ENCODE measurements at places on chromosomes 3 and 15.

- DNase-seq: no peak
These were observed 1.6 kb upstream of the SIN3A start for GRCh38 chr15:75452865-75453702.

DNA sequence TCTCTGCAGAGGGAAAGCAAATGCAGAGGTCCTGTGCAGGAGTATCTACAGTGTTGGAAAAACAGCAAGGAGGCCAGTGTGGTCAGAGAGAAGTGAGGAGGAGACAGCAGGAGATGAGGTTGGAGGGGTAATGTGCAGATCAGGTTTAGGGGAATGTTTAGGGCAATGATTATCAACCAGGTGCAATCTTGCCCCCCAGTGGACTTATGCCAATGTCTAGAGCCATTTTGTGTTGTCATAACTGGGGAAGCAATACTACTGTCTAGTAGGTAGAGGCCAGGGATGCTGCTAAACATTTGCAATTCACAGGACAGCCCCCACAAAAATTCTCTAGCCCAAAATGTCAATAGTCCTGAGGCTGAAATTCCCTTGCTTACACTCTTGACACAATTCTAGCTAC, 13.1 kb downstream of the CCDC191 start:
- DNase-seq: no peak

DNA sequence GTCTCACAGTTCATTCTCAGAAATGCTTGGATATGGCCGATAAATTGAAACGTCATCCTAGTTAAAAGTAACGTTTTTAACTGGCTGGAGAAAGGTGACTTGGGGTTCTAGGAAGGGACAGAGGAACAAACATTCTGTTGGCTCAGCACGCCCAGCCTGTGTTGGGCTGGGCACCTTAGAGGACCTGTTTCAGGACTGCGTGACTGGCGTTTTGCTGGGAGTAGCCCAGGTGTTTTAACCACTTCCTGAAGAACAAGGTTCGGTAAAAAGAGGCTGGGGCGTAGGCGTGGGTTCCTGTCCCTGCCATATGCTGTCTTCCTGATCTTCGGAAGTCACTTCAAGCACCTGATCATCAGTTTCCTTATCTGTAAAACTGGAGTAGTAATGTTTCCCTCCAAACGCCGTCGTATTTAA, 1.1 kb upstream of the TLNRD1 start:
- no peak for DNase-seq

GRCh38 chr15:29130476-29130875, 139.1 kb downstream of the NSMCE3 start:
- DNase-seq: no peak

- DNase-seq: no peak
These were observed 18.5 kb downstream of the TRANK1 start for GRCh38 chr3:36926292-36926897.

DNA sequence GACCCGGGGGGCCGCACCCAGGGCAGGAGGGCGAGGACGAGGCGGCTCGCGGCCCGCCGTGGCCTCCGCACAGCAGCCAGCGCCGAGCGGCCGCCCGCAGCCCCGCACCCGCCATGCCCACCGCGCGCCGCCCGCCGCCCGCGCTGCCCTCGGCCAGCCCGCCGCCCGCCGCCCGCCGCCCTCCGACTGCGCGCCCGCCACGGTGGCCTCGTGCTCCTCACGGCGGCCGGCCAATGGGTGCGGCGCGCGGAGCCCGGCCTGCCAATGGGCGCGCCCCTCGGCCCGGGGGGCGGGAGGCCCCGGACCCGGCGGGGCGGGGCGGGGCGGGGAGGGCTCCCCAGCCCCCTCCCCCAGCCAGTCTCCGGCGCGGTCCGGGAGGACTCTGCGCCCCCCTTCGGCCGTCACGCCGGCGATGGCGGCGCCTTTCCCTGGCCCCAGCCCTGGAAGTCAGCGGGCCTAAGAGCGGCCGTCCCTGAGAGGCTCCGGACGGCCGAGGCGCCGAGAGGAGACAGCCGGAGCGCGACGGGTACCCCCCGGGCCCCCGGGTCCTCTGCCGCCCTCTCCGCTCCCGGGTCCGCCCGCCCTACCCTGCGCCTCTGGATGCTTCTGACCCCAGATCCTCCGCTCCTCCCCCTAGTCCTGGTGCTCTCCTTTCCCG, at the start of gene NT5DC2:
Gene NT5DC2 (minus strand): TSS at position 235 of the 658 bp plus-strand sequence. CDS start 120 bp downstream, at position 115.
- no peak for DNase-seq
